ENCODE measurements at places on chromosomes 2 and 18.

DNA sequence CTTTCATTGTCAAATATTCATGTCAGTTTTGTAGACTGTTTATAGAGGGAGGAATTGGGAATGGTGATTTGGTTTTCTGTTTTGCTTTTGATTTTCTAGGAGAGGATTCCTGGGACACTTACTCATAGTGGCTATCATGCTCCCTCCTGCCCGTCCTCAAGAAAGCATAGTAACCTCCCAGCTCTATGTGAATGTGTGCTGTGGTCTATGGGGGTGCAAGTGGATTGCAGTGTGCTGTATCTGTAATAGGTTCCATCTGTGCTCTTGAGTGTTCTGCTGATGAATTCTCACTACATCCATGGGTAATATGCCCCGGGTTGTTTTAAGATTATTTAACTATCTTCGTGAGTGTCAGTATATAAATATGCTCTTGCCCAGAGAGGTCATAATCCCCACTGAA, 811.3 kb downstream of the CNTNAP5 start:
- no peak for DNase-seq

GRCh38 chr2:72149556-72150156, 2.0 kb upstream of the CYP26B1 start:
- no peak for DNase-seq

GRCh38 chr2:9613291-9613690, 17.5 kb downstream of the YWHAQ start:
- DNase-seq = no peak

DNA sequence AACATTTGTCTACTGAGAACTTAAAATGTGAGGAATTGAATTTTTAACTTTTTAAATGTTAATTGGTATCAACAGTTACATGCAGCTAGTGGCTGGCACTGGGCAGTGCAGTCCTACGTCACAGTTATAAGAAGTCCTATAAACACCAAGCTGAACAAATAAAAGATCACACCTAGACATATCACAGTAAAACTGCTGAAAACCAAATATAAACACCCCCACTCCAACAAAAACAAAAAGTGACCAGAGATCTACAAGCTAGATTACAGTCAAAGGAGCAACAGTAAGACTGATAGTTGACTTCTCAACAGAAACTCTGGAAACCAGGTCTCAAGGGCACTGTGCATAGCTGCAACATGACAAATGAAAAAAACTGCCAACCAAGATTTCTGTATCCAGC, 19.4 kb downstream of the TLK1 start:
- no peak for DNase-seq

DNA sequence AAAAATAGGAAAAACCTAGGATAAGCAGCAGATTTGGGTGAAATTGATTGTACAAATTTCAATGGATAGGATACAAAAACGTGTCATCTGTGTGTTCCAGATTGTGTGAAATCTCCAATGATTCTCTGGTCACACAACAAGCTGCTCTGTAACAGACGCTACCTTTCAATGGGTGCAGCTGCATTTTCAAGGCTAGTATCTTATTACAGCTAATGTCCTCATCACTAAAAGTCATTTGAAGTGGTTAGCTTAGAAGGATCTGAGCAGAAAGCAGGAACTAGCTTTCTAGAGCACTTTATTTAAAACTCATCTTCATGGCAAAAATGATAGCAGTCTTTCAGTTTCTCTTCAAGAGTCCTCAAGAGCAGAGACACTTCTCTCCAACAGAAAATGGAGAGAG, 364.6 kb downstream of the LRP1B start:
- DNase-seq = no peak

DNA sequence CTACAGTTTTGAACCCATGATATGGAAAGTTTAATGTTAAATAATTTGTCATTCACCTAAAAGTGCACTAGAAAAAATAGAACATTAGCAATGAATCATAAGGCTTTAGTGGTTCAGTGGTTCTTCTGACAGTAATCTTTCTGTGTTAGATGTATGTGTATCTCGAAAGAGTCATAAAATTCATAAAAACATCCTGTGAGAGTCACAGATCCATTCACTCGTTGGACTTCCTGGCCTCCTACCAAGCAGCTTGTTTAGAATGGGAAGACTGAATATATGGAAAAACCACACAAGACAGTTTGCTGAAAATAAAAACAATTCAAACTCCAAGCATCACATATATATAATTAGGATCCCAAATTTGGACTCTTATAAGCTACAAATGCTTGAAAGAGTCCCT, 34.8 kb downstream of the ADNP2 start:
- no peak for DNase-seq

DNA sequence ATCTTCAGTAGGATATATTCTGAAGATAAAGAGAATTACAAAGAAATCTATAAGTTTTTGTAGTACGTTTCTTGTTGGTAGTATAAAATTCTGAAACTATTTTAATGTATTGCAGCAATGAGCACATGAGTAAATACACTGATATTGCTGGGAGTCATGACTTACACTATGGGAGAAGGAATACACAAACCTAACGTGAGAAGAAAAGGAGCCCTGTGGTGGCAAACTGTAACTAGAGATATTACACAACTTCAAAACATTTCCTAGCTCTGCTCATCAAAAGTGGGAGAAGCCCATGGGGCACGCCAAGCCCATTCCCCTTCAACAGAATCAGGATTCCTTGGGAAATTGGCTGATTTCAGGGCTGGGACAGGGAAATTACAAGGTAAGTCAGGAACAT, 20.5 kb downstream of the SPIRE1 start:
- no peak for DNase-seq

DNA sequence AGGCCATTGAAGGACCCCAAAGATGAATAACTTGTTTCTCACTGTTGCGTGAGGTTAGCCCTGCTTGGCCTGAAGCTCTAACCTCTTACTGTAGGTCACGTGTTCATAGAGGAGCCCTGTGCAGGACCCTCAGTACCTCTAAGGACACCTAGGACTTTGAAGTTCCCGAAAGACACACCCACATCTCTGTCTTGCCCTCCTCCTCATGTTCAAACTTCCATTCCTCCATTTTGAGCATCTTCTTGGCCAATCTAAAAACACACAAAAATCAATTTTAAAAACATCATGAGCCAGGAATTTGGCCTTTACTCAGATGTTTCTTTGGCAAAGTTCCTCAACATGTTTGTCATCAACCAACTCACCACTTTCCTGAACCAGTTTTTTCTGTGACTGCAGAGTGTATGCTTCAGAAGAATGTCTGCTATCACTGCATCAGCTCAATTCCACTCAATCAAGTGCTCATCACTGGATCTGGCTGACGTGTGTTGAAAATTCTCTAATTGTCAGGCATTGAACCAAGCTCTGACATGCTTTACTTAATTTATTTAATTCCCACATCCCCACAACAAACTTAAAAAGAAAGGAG, 101.6 kb downstream of the AP1S3 start:
- no peak for DNase-seq
